ENCODE measurements at places on chromosomes 12 and 14.

DNA sequence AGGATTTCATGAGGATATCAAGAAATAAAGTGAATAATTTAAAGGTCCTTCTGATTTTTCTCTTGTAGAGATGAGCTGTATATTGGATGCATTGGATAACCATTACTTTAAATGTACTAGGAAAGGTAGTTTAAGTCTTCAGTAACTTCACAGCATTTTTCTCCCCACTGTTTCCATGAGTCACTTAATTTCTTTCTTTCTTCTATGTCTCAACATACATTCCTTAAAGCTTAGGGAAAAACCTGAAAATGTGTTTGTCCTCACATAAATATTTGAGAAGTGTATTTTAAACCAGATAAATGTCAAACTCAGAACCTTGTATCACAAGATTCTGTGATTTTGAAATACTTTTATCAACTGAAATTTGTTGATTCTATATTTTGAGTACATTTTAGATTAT is 1970.2 kb upstream of the FLRT2 start:
- no peak for DNase-seq

DNA sequence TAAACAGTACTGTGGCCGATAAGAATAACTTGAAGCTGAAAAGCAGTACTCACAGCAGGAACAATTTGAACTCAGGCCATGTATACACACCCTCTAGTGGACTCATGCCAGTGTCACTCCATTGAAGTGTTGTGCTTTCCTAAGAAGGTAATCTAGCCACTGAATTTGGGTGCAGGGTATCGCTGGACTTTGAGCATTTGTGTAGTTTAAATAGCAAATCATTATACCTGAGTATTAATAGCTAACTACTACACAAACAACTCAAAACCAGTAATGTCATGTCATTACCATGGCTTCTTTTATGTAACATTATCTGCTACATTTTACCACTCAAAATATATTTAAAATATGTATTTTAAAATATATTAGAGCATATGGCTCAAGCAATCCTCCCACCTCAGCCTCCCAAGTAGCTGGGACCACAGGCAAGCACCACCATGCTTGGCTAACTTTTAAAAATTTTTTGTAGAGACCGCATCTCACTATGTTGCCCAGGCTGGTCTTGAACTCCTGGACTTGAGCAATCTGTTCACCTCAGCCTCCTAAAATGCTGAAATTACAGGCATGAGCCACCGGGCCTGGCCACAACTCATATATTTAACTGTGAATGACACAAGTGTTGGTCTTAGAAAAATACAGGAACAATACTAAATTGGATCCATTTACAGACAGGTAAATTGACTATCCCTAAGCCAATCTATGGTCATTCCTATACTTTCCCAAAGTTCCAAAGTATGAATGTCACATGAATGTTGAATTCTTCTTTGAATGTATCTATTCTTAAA is 25.6 kb upstream of the ARID4A start:
- DNase-seq: no peak

GRCh38 chr12:106902053-106902452 is 53.7 kb upstream of the TMEM263 start:
- DNase-seq: no peak

- DNase-seq: no peak
Measured at GRCh38 chr14:55073856-55074255, 22.4 kb downstream of the MAPK1IP1L start.

- no peak for DNase-seq
Measured at GRCh38 chr12:92121826-92122225, 23.8 kb downstream of the BTG1 start.

- DNase-seq: no peak
Measured at GRCh38 chr12:131056626-131057025, 102.9 kb downstream of the ADGRD1 start.

- no peak for DNase-seq
Measured at GRCh38 chr14:102293781-102294180, 11.2 kb downstream of the MOK start.

DNA sequence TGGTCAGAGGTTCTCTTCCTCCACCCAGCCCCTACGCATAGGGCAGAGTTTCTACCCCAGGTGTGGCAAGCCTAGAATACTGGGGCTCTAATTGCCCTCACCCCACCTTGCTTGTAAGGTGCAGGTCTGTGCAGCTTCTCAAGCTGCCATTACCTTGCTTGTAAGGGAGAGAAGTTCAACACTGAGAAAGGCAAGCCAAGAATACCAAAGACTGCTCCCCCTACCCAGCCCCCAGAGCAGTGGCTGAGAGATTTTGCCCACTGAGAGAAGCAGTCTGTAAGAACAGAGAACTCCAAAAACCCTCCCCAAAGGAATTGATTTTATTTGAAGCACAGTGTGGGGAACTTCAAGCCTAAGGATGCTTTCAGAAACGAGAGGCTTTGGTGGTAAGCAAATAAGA is 63.1 kb downstream of the RASSF8 start:
- DNase-seq: no peak

GRCh38 chr12:101852998-101853397 is 22.2 kb upstream of the GNPTAB start:
- DNase-seq: no peak

DNA sequence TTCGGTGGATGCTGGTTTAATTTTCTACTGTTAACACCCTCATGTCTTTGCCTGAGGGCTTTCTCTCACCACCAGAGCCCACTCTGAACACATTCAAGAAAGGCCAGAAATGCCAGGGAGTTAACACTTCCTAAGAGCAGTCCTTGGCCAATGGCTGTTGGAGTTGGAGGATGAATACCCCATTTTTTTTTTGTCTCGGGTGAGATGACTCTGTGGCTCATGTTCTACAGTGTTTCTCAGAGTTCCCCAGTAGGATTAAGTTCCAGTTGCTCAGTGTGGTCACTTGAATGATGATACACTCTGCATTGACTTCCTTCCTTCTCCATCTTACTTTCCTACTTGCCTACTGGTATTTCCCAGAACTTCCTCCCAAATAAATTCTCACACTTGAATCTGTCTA is 65.8 kb downstream of the FOS start:
- DNase-seq: no peak
